NCI-H1694 (cell line): ENCODE measurements at places on chromosomes 6 and 20.

GRCh38 chr20:16488616-16489015 lies 84.6 kb downstream of the KIF16B start:
- no peak for DNase-seq

GRCh38 chr6:36860126-36860525 lies 14.5 kb downstream of the PPIL1 start:
- no peak for DNase-seq

DNA sequence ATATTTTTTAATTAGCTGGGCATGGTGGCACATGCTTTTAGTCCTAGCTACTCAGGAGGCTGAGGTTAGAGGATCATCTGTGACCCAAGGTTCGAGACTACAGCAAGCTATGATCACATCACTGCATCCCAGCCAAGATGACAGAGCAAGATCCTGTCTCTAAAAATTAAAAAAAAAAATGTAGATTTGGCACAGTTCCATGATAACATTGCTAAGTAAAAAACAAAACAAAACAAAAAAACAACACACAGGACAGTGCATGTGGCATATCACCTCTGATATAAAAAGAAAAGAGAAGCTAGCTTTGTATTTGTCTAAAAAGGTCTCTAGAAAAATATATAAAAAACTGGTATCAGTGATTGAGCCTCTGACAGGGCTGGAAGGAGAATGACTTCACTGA lies 24.6 kb downstream of the RNF24 start:
- no peak for DNase-seq

- DNase-seq, result no peak
Measured at GRCh38 chr6:46745973-46746372, 760 bp upstream of the ANKRD66 start.

DNA sequence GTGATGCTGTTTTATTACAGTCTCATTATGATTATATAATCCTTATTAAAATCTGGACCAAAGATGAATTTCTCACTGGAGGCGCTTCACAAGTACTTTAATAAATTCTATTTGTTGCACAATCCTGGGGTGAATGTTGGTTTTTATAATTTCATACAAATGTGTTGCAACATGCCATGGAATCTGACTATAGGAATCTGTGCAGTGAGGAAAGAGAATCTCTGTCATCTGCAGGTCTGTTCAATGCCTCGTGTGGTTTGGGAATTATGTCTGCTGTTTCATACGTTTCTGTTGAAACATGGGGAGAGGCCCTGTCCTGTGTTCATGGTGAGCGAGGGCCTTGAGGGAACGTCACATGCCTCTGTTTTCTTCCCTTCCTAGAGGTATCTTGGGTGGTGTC lies 277.3 kb downstream of the CDH4 start:
- no peak for DNase-seq
